ENCODE measurements at places on chromosomes 16 and 17.

DNA sequence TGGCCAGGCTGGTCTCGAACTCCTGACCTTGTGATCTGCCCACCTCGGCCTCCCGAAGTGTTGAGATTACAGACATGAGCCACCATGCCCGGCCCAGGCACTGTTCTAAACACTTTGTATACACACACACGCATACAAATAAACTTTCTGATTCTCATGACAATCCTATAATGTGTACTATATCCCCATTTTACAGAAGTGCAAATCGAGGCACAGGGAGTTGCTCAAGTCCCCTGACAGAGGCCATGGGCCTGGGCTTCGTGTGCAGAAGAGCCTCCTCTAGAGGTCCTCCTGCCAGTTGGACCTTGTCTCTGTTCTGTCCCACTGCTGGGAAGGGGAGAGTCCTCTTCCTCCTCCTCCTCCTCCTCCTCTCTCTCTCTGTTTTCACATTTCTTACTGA lies 9.9 kb upstream of the GPRC5B start:
- DNase-seq, result no peak

- peak; percentile 62 for DNase-seq
Observed at GRCh38 chr16:69105501-69106361, at the start of gene HAS3. Gene HAS3, plus strand, starts transcription at chr16:69105653. Its CDS starts 3,743 bp downstream, at chr16:69109396.

- no peak for DNase-seq
Observed at GRCh38 chr17:51154176-51154575, 817 bp downstream of the NME1 start.

- DNase-seq, result no peak
Observed at GRCh38 chr17:77965352-77965751, 6.8 kb downstream of the TNRC6C start.

Measured in activated T-cell treated with anti-CD3 and anti-CD28 coated beads, Interleukin-2, amount 50 U/mL, for 48 hours (primary cell).